ENCODE measurements at places on chromosomes 7 and 10.

GRCh38 chr7:55130395-55131141 is 111.8 kb downstream of the EGFR start:
- DNase-seq = no peak

DNA sequence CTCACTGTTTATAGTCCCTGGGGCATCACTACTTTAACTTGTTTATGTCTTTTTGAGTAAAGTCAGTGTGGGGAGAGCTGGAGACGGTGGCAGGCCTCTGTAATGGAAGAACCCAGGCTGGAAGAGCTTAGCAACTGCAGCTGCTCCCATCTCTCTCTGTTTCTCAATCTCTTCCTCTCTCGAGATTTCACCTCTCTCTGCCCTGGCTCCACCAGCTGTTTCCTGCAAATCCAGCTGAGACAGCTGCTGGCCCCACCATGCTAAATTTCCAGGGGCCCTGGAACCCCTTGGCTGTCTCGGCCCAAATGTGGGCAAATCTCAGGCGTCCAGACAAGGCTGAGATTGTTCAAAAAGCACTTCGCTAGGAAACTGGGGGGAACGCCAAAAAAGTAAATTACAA is 25.8 kb upstream of the SLF2 start:
- no peak for DNase-seq

- no peak for DNase-seq
Observed at GRCh38 chr7:27680610-27681009, 17.9 kb upstream of the HIBADH start.

DNA sequence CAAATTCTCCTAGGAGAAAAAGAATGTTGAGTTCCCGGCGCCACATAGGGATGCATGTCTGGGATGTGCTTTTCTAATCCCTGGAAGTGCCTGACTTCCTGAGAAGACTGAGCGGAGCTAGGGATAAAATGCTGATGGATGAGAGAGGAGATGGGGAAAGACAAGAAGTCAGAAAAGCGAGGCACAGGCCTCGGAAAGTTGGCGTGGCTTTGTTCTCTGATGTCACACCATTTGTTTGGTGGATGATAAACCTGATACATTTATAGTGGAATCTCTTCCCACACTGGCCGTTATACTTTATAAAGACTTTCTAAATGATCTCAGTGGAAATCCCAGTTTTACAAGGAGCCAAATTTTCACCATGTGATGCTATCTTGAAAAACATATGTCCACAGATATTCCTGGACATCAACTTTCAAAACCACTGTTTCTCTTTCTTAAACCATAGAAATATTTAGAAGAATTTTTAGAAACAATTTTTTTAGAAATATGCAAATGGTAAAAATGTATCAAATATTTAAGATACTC is 188.8 kb upstream of the SVIL start:
- DNase-seq = no peak

DNA sequence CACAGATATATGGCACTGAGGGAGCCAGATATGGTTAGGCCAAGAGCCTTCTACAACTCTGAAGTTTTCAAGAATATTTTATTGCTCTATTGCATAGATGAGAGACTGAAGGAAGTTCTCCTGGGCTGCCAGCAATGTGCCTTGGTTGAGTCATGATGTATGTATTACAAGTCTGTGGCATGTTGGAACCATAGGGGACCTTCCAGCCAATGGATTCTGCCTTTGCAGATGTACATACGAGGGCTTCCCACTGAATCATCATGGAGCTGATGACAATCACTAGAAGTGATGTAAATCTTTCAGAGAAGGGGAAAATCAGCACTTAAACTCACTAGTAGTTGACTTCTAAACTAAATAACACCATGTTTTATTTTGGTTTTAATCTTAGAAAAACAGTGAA is 419.5 kb downstream of the PHTF2 start:
- no peak for DNase-seq
